DND-41 (cell line): ENCODE measurements at places on chromosomes 3 and 15.

GRCh38 chr3:149792452-149793270 is at the start of gene ANKUB1:
ANKUB1 (minus strand) TSS chr3:149792554; CDS start chr3:149792366, 188 bp downstream.
- DNase-seq = no peak

- DNase-seq = no peak
Measured at GRCh38 chr3:123449997-123450604, 1.2 kb upstream of the ADCY5 start.

DNA sequence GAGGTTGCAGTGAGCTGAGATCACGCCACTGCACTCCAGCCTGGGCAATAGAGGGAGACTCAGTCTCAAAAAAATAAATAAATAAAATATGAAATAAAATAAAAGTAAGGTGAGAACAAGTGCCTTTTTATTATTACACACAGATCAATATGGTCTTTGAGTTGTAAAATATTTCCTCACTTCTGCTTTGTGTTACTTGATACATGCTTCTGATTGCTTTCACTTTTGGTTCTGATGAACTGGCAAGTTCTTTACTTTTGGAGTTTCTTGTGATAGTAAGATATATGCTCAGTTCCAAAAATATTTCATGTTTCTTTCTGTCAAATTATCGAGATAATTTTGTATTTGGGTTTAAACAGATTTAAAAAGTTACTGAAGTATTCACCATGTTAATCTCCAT is 16.6 kb upstream of the GYG1 start:
- no peak for DNase-seq

GRCh38 chr3:174046311-174046710 is 648.8 kb downstream of the NLGN1 start:
- DNase-seq = no peak

DNA sequence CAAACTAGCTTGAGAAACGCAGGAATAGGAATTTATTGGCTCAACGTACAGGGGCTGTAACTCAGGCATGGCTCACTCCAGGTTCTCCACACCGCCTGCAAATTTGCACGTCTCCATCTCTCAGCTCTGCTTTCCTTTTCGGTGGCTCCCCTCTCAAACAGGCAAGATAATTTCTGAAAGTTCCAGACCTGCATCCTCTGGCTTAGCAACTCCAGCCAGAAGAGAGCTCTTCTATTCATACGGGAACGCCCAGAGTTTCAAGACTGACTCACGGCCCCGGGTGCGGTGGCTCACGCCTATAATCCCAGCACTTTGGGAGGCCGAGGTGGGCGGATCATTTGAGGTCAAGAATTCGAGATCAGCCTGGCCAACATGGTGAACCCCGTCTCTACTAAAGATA is 139.7 kb upstream of the BNIP2 start:
- DNase-seq = no peak

DNA sequence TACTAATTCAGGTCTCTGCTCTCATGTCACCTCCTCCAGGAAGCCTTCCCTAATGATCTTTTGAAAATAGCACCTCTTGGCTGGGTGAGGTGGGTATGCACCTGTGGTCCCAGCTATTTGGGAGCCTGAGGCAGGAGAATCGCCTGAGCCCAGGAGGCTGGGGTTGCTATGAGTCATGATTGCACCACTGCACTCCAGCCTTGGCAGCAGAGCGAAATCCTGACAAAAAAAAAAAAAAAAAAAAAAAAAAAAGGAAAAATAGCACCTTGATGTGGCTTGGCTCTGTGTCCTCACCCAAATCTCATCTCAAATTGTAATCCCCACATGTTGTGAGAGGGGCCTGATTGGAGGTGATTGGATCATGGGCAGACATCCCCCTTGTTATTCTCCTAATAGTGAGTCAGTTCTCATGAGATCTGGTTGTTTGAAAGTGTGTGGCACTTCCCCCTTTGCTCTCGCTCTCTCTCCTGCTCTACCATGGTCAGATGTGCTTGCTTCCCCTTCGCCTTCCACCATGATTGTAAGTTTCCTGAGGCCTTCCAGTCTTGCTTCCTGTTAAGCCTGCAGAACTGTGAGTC is 11.2 kb upstream of the RNU6-1 start:
- DNase-seq = no peak

GRCh38 chr3:57091521-57092273 is 31.2 kb downstream of the SPATA12 start:
- DNase-seq = no peak

- DNase-seq = no peak
Measured at GRCh38 chr15:45183511-45183910, 4.3 kb downstream of the SHF start.

DNA sequence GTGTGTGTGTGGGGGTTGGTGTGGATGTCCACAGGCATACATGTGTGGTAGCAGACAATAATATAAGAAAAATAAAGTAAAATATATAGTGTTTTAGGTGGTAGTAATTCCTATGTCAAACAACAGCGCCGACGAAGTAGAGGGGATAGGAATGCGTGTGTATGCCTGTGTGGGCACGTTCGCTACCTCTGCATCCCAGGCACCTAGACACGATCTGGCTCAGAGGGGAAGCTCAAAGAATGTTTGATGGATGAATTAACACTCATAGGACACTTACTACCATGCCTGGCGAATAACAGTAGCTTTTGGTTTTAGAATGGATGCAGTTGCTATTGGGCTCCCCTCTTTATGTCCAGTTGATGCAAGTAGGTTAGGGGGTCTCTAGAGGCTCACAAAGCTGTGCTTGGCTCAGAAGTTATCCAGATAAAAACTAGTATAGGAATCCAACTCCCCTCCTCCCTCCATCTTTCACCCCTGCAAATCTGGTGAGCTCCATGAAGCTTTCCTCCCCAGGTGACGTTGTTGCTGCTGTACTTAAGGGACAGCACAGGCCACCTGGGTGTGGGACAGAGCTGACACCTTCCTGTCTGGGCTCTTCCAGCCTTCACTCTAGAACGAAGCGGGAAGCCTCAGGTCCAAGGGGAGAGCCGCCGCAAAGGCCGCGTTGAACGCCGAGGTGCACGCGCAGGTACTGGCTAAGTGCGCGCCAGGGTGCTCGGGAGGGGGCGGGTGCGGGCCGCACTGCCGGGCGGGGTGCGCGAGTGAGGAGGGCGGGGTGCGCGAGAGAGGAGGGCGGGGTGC is 192.6 kb upstream of the LYSMD4 start:
- DNase-seq = no peak

- DNase-seq = no peak
Measured at GRCh38 chr3:151012753-151013152, 40.2 kb upstream of the CLRN1 start.

DNA sequence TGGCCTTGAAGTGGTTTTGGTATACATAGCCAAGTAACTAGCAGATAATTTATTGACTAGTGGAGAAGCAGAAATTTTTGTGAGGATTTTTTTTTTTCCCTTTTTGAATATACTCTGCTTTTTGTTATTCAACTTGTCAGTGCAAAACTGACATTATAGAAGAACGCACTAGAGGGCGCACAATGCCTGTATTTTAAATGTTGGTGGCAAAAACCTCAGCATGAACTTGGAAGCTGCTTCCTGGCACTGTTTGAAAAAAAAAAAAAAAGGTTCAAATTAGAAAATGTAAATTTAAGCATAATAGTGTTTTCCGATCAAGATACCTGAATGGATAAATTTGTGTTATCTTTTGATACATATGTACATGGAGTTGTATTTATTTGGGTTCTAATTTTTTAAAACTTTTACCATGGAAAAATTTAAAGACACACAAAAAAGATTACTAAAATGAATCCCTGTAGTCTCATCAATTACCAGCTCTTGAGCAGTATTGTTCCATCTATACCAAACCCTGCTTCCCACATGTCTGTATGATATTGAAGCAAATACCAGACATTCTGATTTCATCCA is 56.0 kb downstream of the SLC25A26 start:
- DNase-seq = peak; percentile 70

- no peak for DNase-seq
Measured at GRCh38 chr15:61623746-61624145, 394.6 kb upstream of the RORA start.

DNA sequence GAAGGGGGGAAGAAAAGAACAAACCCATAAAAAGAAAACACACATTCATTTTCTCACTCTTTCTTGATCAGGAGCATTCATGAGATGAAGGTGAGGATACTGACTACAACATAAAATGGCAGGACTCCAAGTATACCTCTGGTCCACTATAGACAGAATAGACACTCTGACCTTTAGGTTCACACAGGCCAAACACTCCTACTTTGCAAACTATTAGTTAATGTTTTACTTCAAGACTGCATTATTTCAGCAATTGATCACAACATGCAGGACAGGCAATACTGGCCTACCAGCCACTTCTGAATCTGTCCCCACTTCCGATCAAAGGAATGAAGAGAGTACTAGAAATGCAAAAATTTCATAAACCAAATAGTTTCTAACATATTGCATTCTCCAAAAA is 47.0 kb downstream of the LRRFIP2 start:
- DNase-seq = no peak
